ENCODE measurements at places on chromosomes 4 and X. TPM values are rescaled to one million over a fixed set of nuclear protein-coding genes. Genes with fewer than 3 reads are reported as not detected.
A peak's percentile ranks its signal among the peaks of the same experiment; 100 is the strongest.

DNA sequence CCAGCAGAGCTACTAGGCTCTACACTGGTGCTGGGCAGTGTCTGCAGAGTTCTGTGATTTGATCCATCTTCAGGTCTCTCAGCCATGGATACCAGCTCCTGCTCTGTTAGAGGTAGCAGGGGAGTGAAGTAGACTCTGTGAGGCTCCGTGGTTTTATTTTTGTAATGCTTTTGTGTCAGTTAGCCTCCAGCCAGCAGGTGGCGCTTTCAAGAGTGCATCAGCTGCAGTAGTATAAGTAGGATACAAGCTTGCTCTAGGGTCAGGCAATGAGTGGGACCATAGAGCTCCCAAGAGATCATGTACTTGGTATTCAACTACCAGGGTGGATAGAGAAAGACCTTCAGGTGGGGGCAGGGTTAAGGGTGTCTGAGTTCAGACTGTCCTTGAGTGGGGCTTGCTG, 362.5 kb upstream of the TRAM1L1 start:
- DNase-seq, result no peak
- no peak overlapping the region for H3K27ac ChIP-seq
- no peaks in the 10 kb centered on the region for H3K36me3 ChIP-seq
- no peaks in the 10 kb centered on the region for H3K27me3 ChIP-seq
- H3K4me3 ChIP-seq, result no peak overlapping the region

- H3K36me3 ChIP-seq, result peaks cover 6% of the 10 kb centered on the region
- peak overlapping the region; percentile 59 for H3K27ac ChIP-seq
- no peak for DNase-seq
These were observed 112.2 kb upstream of the ENPP6 start for GRCh38 chr4:184329659-184330400.

DNA sequence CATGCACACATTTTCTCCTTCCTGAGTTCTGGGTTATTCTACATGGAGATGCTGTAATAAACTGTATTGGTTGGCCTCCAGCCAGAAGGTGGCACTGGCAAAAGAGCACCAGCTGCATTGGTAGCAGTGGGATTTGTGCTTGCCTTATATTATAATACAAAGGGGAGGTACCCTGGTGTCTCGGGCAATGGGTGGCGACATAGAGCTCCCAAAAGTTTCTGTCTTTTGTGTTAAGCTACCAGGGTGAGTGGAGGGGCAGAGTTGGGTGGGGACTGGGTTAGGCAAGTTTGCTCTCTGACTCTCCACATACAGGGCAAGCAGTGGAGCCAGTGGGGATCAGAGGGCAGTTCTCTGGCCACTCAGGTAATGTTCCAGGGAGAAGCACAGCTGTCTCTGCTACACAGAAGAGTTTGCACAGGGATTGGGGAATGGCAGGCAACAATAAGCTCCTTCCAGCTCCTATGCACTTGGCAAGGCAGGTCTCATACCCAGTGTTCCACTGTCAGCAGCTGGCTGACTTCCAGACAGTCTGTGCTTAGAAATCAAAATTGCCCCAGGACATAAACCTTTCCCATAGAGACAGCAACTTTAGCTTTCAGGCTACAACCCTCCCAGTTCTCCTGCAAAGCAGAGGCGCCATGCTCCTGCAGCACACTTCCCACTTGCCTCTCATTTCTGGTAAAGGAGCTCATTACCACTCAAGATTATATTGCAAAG, 463.9 kb upstream of the PCDH7 start:
- no peak for DNase-seq
- H3K4me3 ChIP-seq, result no peak overlapping the region
- H3K4me1 ChIP-seq, result no peaks in the 10 kb centered on the region

DNA sequence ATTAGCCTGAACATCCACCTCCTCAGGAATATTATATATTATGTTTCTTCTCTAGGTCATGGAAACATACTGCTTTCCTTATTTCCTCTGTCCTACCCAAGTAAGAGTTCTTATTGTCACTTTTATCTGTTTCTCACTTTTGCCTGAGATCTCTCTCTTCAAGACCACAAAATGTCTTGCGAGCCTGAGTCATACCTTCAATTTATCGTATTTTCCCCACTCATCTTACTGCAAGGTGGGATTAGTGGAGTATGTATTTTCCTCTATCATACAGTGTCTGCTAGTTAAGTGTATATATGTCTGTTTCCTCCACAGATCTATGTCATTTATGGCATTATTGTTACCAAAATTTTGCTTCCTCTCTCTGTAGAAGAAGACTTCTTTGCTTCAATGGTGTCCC, 124.5 kb downstream of the EIF4E start:
- H3K36me3 ChIP-seq, result no peaks in the 10 kb centered on the region
- no peak for DNase-seq
- no peaks in the 10 kb centered on the region for H3K4me1 ChIP-seq
- peaks cover 2% of the 10 kb centered on the region for H3K27me3 ChIP-seq
- H3K27ac ChIP-seq, result no peak overlapping the region

SSX1 gene
- not detected for total RNA-seq

TBX22 gene
- total RNA-seq, result not detected

ATOH1 gene
- not detected for total RNA-seq

Data from activated T-helper 1 cell treated with anti-CD3 and anti-CD28 coated beads, Interleukin-12 subunit alpha, Interleukin-12 subunit beta, Interleukin-2, Interleukin-4 antibody, amounts not matched to agents 30 ng/mL and 10 ng/mL and 1 ng/mL, durations not matched to agents 14 hours and 24 hours and 36 hours (primary cell).